ENCODE measurements at places on chromosomes 1 and 21.

DNA sequence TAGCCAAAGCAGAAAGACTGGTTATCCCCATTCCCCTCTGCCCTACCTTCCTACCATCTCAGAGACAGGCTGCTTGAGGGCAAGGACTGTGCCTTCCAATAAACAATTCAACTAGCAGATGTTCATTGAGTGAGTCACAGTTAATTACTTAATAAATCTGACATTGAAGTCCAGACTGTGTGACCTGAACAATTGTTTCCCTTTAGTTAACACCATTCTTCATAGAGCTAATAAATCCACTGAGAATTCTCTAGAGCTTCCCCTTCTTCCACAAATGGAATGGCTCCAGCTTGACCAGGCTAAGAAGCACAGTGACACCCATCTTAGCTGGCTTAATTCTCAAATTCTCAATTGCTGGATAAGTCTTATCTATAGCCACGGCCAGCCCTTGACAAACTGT is 61.9 kb upstream of the GJA5 start:
- no peak for DNase-seq

GRCh38 chr1:19347533-19348172 is 35.5 kb downstream of the SLC66A1 start:
- no peak for DNase-seq

DNA sequence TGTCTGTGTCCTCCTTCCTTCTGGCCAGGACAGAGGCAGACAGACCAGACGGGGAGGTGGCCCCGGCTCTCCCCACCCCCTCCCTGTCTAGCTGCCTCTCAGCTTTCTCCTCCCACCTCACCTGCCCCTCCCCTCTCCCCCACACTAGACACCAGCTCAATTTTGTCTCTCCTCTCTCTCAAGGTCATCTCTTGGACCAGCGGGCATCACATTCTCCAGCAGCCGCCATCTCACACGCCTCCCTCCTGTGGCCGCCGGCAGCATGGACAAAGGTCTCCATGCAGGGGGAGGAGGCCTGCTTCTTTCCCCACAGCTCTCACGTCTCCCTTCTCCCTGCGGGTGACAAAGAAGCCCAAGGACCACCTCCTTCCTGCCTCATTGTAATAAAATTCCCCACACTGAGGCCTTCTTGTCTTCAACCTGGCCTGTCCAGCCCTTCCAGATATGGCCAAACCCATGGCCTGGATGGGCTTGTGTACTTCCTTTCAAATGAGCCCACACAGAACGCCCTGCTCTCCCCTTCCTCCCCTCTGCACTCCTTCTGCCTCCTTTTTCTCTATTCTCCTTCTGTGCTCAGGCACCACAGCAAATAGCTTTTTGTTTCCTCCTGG is 14.6 kb downstream of the OPTC start:
- DNase-seq: no peak

- DNase-seq: no peak
These were observed 59.2 kb downstream of the MATN1 start for GRCh38 chr1:30664103-30664755.

DNA sequence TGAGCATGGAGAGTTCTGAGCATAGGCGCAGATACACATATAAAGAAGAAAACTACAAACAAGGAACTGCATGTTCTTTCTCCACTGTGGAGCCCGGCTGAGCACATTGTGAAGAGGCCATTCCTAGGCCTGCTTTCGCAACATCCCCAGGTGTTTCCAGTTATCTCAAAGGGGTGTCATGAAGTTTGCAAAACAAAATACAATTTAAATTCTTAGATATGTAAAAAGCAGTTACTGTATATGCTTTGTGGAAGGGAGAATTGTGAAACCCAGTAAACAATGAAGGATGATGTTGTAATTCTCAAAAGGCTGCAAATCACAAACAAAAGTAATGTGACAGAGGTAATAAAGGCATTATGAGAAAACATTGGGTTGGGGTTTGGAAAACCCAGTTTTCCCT is 98.6 kb upstream of the ZNF644 start:
- no peak for DNase-seq

GRCh38 chr1:36212782-36213181 is 11.5 kb upstream of the THRAP3 start:
- DNase-seq: peak; percentile 33

DNA sequence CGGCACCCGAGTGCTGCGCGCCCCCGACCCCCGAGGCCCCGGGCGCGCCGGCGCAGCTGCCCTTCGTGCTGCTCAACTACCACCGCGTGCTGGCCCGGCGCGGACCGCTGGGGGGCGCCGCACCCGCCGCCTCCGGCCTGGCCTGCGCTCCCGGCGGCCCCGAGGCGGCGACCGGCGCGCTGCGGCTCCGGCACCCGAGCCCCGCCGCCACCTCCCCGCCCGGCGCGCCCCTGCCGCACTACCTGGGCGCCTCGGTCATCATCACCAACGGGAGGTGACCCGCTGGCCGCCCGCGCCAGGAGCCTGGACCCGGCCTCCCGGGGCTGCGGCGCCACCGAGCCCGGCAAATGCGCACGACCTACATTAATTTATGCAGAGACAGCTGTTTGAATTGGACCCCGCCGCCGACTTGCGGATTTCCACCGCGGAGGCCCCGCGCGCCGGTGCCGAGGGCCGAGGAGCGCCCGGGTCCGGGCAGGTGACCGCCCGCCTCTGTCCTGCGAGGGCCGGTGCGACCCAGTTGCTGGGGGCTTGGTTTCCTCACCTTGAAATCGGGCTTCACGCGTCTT is 49.0 kb downstream of the SIM2 start:
- peak; percentile 15 for DNase-seq

GRCh38 chr1:227330279-227331076 is 12.2 kb upstream of the CDC42BPA start:
- no peak for DNase-seq

GRCh38 chr1:160713161-160713560 is 1.5 kb upstream of the CD48 start:
- no peak for DNase-seq

DNA sequence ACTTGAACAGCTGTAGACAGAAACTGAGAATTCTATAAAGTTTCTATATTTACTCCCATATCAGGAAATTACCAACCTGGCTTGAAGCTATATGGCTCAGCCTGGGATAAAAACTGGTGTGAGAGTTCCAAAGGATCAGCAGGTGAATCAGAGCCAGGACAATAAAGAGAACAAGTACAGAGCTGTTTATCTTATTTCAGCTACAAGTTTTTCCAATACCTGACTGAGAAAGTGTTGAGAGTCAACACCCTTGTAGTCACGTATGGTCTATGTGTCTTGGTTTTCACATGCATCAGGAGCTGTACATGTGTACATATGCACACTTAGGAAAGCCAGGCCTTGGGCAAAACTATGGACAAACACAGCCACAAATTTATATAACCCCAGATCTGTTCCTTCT is 40.7 kb upstream of the CXADR start:
- no peak for DNase-seq

GRCh38 chr1:248000169-248000568 is 13.3 kb upstream of the OR2L5 start:
- DNase-seq: no peak

DNA sequence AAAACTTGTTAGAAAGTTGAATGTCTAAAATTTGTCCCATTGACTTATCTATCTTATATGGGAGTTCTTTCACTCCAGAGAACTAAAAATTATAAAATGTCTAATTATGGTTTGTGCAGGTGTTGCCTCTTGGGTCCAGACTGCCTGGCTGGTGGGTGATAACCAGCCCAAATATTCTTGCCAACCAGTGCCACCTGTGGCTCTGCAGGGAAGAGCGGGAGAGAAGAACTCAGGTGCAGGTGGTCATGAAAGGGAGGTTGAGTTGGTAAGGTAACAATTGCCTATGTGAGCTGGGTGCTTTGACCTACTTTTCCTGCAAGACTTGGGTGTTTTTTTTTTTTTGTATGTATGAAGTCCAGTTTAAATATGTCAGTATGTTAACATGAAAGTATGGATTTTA is 10.2 kb downstream of the RPS6KC1 start:
- no peak for DNase-seq

GRCh38 chr1:115929881-115930280 is 46.4 kb upstream of the SLC22A15 start:
- DNase-seq: peak; percentile 10

Measured in NCI-H226 (cell line).